Psoas muscle (tissue), 8 donors: ENCODE measurements at places on chromosomes 7 and 10. TPM values are rescaled to one million over a fixed set of nuclear protein-coding genes. Genes with fewer than 3 reads are reported as not detected.

The PRR15 gene
- total RNA-seq: 0.13 TPM

DNA sequence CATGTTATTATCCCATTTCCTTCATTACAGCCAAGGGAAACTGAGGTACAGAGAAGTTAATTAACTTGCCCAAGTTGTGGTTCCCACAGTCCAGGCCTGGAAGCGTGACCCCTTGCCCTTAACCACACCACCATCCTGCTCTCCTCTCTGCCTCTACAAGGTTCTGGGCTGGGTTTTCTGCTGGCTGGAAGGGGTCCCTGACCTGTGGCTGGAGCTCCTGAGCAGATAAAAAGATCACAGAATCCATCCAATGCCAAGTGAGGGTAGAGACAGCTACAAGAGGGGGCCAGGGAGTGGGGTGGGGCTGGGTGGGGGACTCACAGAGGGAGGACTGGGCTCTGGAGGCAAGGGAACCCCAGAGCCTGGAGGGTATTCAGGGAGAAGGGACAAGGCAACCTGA is 9.7 kb downstream of the ASB10 start:
- no peak for DNase-seq

DNA sequence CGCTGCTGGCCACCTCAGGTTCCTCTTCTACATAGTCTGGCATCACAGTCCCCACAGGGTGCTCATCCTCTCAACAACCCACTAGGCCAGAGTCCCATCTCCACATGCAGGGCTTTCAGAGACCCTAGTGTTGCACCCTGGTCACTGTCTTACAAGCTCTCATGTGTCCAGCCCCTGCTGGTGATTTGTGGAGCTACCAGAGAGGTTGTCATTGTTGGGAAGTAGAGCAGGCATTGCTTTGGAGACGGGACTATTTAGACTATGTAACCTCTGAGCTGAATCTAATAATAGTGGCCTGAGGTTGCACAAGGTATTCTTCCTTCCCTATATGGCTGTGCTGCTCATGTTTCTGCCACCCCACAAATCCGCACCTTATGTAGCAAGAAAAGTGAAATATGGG is 135.3 kb upstream of the VWC2 start:
- no peak for DNase-seq

DNA sequence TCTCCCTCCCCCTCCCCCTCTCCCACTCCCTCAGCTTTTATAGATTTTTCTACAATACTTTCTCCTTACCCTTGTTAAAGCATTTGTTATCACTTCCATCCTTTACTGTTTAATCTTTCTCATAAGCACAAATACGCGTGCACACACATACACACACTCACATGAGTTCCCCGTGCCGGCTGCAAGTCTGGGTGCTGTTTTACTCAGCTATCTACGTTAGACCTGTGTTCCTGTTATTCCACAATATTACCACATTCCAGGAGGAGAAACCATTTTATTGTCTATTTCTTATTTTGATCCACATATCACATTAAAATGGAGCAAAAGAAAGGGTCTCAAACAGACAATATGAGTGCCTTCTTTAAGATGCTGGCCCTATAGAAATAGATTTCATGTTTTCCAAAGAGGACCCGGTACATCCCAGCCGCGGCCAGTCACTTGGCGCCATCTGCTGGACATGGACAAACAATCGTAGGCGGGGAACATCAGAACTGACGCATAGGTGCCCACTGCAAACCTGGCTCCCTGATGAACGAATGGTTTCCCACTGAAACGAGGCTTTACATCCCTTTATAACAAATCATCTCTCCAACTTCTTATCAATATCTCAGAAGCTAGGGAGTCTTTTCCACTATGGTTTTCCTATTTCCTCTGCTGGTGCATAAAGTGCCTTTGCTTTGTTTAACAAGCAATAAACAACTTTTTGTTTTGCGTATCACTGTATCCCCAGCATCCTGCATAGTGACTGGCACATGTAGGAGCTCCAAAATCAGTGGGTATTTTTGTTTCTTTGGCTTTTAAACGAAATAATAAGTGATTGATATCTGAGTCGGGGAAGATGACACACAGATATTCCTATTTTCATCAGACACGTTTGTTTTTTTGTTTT is 25.2 kb upstream of the OPTN start:
- peak; percentile 73 for DNase-seq

The NPC1L1 gene
- not detected for total RNA-seq

The DNAH11 gene
- 0.28 TPM for total RNA-seq

The IPMK gene
- total RNA-seq: 4.5 TPM

The PVRIG gene
- not detected for total RNA-seq

GRCh38 chr7:76346097-76346496 is 12.7 kb downstream of the YWHAG start:
- no peak for DNase-seq

DNA sequence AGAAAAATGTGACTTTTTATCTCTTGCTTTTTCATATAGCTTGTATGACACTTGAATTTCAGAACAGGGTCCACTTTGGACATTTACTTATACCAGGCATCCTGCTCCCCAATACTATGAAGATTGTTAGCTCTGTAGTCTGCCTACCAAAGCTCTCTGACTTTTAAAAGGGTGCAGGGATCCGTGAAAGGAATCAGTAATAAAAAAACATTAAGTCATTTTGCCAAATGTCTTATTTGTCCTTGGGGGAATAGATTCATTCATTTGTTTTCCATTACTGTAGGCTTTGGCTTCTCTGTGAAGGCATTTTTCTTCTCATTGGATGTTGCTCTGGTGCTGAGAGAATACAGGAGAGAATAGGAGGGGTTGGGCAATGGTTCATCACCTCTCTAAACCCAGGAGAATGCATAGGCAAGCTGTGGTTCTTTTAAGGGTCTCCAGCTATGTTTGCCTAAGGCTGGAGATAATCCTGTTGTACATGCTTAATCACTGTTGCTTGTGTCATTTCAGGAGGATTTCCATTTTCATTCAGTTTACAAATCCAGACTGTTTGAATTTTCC is 103.5 kb downstream of the SRI start:
- no peak for DNase-seq

DNA sequence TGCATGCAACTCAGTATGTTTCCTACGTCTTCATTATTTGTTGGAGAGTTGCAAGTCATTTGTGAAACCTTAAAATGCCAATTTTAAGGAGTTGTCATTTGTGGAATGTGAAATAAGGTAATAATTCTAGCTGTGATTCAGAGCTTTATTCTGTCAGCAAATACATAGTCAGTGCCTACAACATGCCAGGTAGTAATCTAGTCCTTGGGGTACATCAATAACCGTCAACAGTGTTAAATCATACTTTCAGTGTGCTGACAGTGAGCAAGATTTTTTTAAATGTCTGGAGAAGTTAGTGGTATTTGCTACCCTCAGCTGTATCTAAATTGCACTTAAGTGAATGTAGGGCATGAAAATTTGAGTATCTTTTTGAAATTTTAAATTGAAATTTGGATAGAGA is 36.7 kb downstream of the MPLKIP start:
- DNase-seq: no peak

- DNase-seq: no peak
Observed at GRCh38 chr10:77741746-77742145, 104.1 kb upstream of the KCNMA1 start.

The ETV1 gene
- 3.8 TPM for total RNA-seq

GRCh38 chr7:2587778-2588177 is 29.0 kb downstream of the IQCE start:
- no peak for DNase-seq

DNA sequence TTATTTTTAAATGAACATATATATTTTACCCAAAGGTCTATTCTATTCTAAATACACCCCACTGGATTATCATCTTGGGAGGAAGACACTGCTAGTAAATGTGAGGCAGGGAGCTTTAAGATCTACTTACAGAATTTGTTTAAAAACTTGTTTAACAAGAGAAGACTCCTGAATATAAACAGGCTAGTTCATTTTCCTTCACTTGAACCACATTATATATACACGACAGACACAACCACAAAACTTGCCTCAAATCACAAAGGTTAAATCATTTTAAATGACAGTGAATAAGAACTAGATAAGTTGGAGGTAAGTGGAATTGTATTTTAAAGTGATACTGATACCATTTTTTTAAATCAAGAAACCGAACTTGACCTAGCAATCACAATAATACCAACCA is 109.2 kb downstream of the ATE1 start:
- no peak for DNase-seq

DNA sequence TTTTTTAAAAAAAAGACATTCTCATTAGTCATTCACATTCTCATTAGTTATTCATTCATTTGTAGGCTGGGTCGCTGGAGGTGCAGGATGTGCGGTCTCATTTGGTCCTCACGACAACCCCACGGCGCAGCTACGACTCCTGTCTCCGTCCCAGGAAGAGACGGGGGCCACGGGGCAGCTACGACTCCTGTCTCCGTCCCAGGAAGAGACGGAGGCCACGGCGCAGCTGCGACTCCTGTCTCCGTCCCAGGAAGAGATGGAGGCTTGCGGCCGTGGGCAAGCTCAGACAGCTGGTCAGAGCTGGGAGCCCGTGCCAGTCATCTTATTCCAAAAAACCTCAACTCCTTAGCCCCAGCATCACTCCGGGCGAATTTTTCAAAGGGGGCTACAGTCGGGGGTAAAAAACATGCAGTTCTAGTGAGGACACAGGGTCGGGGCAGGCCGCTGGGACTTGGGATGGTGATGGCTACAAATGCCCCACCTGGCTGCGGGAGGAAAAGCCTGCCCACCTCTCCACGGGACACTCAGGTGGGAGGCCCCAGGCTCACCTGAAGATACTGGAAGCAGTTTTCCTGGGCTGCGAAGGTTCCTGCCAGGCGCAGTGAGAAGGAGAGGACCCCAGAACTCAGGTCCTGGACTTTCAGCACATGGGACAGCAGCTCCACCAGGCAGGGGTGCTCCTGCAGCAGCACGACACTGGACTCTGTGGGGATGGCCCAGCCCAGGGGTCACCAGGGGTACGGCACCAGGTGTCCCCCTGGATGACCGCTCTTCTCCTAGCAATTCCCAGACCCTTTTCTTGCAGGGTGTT is 8.3 kb downstream of the BRAT1 start:
- DNase-seq: no peak

GRCh38 chr7:157253850-157254249 is 83.0 kb upstream of the DNAJB6 start:
- DNase-seq: peak; percentile 70

GRCh38 chr10:132265890-132266496 is 41.8 kb downstream of the STK32C start:
- no peak for DNase-seq

DNA sequence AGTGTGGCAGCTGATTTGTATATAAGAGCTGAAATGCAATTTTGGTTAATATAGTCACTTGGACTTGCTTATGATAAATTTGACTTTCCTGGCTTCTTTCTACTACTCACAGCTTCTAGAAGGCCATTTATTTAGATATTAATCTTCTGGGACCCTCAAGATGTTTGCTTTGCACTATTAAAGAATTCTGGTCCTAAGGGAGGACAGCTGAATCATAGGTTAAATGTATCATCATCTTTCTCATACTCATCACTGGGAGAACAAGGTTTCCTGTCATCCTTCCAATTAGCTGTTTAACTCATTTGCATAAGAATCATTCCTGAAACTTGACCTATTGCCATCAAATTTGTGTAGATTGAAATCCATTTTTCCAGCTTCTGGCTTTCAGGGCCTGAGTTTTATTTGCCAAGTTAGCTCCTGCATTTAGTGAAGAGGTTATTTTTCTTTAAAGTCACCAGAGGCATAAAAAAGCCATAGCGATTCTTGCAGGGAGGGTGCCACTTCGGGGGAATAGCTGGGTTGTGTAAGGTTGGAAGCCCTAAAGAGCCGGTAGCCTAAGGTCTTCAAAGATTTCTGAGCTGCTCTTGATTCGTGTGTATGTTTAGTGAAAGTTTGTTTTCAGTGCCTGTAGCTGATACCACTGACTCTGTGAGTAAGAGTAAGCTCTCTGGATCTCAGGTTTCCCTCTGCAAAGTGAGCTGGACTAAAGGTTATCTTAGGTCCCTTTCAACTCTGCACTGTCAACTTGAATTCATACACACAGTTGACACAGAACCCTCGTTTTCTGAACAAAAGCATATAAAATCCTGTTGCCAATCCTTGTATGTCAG is 4.3 kb downstream of the MAP3K8 start:
- DNase-seq: no peak

GRCh38 chr7:44103923-44104859 is at the start of gene AEBP1:
Gene AEBP1 (plus strand): TSS chr7:44104345. CDS start chr7:44104666, 321 bp downstream.
- DNase-seq: peak; percentile 62

- DNase-seq: no peak
Observed at GRCh38 chr10:96456296-96456840, 57.4 kb downstream of the TLL2 start.

GRCh38 chr10:89001729-89002072 is 11.1 kb downstream of the FAS start:
- DNase-seq: no peak

The STAG3 gene
- 0.50 TPM for total RNA-seq
